ENCODE measurements at places on chromosomes 6 and 20.

- DNase-seq: no peak
These were observed 20.4 kb upstream of the EFHC1 start for GRCh38 chr6:52399511-52400312.

GRCh38 chr6:119649531-119649930 is 300.0 kb upstream of the MAN1A1 start:
- DNase-seq: no peak

DNA sequence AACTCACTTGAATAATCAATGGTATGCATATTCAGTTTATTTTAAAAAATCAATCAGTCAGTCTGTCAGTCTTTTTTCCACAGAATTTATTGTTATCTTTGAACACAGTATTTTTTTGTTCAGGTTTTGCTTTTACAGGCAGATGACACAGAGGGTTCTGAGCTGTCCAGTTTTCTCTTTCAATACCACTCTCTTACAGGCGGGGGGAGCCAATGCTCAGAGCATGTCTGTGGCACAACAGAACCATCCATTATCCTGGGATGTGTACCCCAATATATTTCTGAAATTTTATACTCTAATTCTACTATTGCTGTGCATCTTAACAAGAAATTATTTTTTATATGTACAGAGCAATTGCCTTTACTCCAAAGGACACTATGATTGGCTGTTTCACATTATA is 21.2 kb downstream of the ROS1 start:
- DNase-seq: no peak

- no peak for DNase-seq
These were observed 88.4 kb upstream of the KCNG1 start for GRCh38 chr20:51111290-51111689.

DNA sequence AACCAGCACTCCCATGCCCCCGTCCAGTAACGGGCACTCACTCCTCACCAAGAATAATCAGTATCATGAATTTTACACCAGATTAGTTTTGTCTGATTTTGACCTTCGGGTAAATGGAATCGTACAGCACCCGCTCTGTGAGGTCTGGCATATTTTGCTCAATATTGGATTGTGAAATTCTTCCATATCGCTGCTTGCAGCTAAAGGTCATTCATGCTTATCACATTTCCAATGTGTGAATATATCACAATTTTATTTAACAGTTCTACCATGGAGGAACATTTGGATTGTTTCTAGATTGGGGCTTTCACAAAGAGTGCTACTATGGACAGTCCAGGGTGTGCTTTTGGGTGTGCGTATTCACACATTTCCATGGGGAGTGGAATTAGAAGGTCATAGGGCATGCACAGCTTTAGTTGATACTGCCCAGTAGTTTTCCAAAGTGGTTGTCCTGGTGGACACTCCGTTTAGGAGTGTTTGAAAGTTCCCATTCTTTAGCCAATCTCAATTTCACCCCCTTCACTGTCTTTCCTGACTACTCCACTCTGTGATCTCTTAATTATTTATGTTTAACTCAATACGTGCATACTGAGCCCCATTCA is 86.6 kb downstream of the ISM1 start:
- no peak for DNase-seq

DNA sequence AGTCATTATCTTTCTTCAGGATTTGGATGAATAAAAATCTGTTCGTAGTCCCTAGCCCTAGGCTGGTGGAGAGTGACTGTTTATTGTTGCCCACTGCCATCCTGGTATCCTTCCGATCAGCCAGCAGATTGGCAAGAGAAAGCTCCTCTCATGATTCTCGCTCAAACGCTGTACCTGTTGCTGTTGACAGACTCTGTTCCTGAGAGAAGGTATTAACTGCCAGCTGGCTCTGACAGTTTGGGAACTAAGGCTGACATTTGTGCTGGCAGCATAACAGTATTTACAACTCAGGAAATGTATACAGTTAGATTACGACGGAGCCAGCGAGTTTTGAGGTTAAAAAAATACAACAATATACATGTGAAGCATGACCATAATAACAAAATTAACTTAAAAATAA is 674.5 kb downstream of the PRKN start:
- no peak for DNase-seq

DNA sequence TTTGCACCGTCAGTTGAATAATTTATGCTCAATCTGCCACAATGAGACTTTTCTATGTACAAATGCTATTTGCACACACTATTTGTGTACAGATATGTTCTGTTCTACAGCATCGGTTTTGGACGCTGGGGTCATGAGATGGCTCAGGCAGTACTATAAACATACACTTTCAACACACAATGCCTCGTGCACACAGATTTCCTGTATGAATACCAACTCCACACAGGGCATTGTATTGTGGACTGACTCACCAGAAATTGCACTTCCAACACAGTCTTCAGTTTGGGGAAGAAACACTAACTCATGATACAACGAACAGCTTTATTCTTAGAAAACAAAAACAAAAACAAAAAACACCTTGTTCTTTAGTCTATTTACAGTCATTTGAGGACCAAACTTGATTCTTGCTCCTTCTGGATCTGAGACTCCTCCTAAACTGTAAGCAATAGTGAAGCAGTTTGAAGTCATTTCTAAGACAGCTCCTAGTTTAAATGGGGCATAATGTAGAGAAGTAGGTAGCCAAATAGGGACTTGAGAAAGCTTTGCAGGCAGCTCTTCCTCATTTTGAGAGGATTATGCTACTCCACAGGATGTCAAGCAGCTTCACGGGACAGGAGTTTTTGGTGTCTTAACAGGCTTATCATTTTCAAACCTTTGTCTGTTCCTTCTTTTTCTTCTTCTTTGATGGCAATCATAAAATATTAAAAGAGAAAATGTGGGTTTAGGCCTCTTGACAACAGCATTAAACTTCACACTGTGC is 33.7 kb downstream of the GJA10 start:
- no peak for DNase-seq

GRCh38 chr20:58889798-58890517 is 37.4 kb downstream of the GNAS start:
- DNase-seq: no peak

- no peak for DNase-seq
These were observed 100.1 kb upstream of the PRDM1 start for GRCh38 chr6:105985816-105986632.

- no peak for DNase-seq
These were observed 14.1 kb upstream of the BEND3 start for GRCh38 chr6:107129370-107129925.

DNA sequence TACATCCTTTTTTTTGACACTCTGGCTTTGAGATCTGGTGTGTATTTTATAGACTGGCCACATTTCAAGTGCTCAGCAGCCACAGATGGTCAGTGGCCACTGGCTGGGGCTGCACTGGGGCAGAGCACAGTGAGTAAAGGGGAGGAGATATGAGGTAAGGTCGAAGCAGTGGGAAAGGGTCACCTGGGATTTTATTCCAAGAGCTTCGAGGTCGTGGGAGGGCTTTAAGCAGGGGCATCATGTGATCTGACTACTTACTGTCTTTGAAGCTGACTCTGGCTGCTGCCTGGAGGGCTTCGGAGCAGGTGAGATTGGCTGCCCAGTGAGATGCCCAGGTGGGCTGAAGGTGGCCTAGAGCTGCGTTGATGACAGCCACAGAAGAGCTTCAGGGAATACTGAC is 6.7 kb downstream of the C20orf203 start:
- no peak for DNase-seq

DNA sequence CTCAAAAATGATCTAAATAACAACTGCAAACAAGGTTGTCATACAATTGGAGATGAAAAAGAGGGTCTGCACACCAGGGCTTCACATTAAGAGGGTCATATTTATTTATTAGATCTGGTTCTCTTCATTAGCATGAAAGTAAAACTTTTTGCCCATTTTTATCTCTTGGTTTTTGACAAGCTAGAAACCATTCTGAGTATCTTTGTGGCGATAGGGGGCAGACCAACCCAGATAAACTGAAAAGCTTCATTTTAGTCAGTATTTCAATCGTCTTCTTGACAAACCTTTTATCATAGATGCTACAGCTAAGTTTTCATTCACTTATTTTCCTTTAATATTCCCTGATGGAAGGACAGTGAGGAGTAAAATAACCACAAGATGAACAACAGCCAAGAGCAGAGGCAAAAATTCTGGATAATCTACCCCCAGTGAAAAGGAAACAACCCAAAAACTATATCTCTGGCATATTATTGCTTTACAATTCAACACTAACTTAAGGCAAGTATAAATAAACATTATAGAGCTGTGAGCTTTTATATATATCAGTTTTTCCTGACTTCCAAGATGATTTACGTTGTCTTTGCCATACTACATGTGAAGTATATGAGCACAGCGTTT is 45.2 kb downstream of the THEMIS start:
- no peak for DNase-seq

DNA sequence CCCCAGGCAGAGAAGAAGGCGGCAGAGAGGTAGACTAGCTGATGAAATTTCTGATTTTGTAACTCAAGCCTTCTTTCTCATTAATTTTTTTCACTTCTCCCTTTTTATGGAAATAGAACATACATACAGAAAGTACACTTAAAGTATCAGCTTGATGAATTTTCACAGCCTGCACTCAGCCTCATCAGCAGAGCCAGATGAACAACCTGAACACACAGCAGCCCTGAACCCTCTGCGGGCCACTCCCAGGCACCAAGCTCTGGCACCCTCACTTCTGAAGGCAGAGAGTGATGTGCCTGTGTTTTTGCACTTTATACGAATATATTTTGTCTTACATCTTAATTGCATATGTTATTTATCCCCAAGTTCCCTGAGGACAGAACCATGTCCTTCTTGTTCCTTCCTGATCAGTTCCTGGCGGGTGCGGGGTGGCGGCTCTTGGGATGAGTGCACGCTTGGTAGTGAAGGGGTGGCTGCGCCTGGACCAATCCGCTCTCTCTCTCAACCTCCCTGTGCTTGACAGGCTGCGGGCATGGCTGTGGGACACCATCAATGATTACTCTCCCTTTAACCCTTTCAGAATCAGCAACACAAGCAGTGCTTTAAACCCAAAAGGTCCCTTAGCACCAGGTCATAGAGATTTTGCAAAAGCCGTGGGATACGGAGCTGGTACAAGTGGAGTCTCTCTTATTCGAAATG is 34.8 kb upstream of the AFDN start:
- DNase-seq: no peak

DNA sequence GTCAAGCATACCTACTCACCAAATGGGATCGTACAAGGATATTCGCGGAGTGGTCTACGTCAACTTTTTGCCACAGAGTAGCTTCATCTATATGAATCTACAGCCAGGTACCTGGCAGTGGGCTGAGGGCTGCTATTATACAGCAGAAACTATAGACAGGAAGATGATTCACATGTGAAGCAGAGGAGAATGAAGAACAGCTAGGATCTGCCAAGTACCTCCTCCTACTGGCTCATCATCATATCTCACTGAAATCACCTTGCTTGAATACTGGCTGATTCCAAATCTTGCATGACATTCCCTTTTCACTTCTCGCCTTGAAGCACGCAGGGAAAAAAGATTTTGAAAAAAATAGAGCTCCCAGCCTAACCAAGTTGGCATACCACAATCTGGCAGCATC is 488.7 kb upstream of the NRSN1 start:
- no peak for DNase-seq

GRCh38 chr6:52009466-52010140 is 77.8 kb downstream of the PKHD1 start:
- no peak for DNase-seq

- DNase-seq: no peak
These were observed 73.3 kb upstream of the SGK1 start for GRCh38 chr6:134391205-134391604.

- no peak for DNase-seq
These were observed 142.5 kb downstream of the CD164 start for GRCh38 chr6:109239651-109240321.

GRCh38 chr6:105443941-105444340 is 41.1 kb upstream of the PREP start:
- no peak for DNase-seq

DNA sequence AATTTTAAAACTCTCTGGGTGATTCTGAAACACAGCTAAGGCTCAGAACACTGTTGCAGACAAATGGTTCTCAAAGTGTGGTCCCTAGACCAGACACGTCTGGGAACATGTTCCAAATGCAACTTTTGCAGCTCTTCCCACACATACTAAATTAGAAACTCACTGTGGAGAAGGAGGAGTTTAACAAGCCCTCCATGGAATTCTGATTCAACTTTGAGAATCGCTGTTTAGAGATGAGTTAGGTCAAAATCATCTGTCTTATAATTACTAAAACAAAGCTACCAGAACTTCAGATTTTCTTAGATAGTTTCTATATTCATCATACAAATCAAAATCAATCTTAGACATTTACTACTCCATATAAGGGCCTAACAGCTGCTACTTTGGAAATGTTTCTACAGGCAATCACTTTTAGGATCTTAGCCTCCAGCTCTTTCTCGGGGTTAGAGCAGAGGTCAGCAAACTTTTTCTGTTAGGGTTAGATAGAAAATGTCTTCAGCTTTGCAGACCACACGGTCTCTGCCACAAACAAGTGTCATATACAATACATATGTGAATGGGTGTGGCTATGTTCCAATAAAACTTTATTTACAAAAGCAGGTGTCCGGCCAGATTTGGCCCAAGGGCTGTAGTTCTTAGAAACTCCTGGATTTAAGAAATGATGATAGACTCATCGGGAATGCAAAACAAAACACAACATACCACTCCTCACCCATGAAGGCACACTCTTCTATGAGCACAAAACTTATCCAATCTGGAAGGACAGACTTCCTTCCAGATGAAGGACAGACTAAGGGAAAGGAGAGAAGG is 50.0 kb upstream of the ARHGAP18 start:
- DNase-seq: no peak

DNA sequence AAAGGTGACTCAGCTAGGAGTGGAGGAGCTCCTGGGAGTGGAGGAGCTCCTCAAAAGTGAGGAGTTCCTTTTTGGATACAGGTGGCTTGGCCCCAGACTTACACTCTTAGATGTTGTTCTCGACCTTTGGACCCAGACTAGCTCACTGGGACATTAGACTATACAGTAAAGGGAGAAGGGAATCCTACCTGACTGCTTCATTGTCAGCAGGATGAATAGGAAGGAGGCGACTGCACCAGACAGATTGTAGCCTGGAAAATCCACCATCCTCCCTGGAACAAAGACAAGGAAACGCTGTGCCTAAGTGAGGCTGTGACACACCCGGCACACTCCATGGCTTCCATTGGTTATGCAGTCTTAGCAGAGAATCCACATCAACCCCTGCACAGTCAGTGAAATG is at the start of gene BTNL2:
BTNL2 (minus strand) TSS at position 325 of the 400 bp plus-strand sequence; CDS start at position 267, 58 bp downstream.
- no peak for DNase-seq

DNA sequence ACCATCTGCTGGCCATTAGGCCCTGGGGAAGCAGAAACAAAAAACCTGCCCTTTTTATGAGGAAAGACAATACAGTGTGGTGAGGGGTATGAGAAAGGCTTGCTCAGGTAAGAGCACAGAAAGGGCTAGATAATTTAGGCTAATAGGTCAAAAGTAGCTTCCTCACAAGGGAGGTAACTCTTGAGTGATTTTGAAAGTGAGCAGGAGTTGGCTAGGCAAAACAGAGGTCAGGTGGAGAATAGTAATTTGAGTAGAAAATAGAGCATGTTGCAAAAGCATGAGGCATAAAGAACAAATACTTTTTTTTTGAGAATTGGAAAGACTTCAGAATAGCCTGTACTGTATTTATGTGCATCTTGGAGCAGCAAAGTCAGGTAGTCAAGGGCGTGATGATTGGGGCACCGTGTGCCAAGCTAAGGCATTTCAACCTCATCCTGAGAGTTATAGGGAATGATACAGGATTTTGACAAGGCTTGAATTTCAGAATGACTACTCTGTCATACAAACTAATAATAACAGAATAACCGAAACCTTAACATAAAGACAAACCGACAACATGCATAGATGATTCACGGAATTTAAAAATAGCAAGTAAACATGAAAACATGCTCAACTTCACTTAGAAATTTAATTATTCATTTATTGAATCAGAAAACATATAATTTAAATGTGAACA is 123.0 kb upstream of the ENPP5 start:
- DNase-seq: no peak
